ENCODE measurements at places on chromosomes 12 and 14. TPM values are rescaled to one million over a fixed set of nuclear protein-coding genes. Genes with fewer than 3 reads are reported as not detected.

TPPP2 gene
- not detected for total RNA-seq

CBLN3 gene
- total RNA-seq: 0.94 TPM

TAS2R30 gene
- total RNA-seq: 1.7 TPM

CELA1 gene
- total RNA-seq: not detected

DNA sequence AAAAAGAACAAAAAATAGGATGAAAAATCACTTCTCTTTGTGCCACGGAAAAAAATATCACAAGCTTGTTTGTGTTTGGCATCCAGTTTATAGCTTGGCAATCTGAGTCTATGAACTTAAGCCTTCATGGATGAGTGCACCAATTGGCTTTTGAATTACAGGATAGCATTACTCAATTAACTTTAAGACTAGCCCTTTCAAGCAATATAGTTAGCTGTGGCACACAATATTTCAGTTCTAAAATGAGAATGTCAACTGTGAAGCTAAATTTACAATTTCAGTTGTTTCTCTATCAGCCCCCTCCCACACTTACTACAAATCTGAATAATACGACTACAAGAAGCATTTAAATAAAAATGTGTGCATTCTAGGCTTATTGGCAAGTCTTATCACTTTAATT lies 8.3 kb downstream of the RERG start:
- DNase-seq: no peak

GRCh38 chr14:22952418-22952817 lies 4.5 kb downstream of the HAUS4 start:
- no peak for DNase-seq

DNA sequence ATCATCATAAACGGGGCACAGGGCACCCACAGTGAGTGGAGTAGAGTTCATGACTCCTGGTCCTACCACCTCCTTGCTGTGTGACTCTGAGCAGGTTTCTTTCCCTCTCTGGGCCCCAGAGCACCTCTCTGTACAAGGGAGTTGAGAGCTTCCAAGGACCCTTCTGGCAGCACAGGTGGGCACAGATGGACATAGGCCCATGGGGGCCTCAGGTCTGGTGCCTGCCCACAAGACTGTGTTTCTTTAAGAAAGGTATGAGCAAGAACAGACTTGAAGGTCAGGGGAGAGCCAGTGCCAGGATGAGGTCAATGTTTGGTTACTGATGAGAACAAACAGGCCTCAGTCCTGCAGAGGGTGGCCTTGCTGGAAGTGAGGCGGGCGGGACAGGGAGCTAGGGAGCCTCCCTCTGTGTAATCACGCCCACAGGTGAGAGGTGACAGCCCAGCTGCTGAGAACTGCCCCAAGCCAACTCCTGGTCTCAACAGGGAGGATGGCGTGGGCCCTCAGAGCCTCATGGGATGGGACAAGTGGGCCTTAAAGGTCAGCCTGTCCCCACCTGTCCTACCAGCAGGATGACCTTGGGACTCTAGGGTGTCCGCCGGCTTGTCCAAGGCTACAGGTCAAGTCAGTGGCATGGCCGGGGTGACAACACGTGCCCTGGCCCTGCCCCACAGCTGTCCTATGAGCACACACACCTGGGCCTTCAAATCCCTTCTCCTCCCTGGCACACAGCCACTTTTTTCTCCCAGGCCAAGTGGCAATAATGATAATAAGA lies 49.1 kb downstream of the CCDC85C start:
- no peak for DNase-seq

- no peak for DNase-seq
Observed at GRCh38 chr12:107306141-107306659, 212.9 kb upstream of the CRY1 start.
